ENCODE measurements at places on chromosomes 1 and 21.

DNA sequence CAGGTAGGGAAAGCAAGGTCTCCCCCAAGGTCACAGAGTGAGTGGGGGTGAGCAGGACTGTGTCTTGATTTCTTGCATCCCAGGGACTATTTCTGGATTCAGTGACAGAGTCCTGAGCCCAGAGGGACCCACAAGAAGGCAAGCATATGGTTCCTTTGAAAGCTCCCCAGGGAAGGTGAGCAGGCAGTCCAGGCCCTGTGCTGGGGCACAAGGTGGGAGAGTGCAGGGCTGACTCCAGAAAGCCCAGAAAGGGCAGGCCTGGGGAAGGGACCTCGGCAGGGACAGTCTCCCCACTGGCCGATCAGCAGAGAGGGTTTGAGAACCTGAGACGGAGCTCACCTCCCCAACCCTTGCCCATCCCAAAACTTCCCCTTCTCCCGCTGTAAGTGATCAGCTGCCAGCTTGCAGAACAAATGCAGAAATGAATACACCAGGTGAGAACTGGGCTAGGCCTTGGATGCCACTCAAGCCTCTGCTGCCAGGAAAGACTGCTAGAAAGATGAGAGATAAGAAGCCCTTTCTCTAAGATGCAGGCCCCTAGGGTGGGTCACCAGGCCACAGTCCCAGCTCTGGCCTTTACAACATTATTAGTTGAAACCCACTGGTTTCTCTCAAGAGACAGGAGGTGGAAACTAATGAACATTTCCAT lies 121.0 kb downstream of the GLIS1 start:
- no peak for DNase-seq

DNA sequence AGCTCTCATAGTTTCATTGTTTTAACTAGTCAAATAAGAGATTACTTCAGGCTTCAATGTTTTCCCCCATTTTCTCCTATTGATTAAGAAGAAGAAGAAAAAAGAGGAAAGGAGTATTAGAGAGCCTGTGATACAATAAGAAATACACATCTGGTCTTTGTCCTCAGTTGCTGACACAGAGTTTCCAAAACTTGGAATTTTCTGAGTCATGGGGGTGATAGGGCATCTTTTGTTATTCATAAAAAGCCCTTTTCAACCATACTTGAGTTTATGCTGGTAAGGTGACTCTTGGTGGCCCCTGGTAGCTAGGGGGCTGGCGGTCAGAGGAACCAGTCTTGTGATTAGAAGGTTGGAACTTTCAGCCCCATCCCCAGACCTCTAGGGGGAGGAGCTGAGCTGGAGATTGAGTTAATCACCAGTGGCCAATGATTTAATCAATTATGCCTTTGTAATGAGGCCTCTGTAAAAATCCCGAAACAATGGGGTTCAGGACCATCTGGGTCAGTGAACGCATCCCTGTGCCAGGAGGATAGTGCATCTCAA lies 28.9 kb upstream of the KLF18 start:
- DNase-seq, result no peak

DNA sequence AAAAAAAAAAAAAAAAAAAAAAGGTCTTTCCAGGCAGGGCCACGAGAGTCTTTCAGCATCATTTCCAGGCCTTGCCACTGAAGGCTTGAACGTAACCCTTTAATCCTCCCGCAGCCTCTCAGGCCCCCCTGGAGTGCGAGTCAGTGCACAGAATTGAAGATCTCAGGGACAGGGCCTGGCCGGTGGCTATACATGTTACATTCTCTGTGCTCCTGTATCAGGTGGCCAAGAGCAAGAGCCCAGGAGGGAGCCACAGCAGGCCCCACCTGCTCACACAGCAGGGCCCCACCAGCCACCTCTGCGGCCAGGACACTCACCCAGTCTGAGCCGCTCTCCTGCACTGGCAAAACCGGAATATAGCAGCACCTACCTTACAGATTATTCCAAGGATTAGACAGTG lies 34.1 kb upstream of the SLC25A33 start:
- no peak for DNase-seq

DNA sequence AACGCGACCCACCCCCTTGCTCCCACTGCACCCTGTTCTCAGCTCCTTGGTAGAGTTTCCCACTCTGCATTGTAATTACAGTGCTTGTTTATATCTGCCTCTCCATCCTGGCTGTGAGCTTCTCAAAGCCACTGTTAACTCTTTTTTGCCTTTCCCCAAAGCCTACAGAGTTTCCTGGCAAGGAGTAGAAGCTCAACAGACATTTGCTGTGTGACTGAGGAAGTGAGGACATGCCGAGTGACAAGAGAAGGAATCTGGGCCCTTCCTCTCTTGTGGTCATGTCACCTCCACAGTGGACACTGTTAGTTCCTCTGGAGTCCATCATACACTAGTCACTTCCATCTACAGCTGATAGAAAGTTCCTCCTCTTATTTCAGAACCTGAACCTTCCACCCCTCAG lies 6.1 kb upstream of the IGSF8 start:
- DNase-seq, result no peak

DNA sequence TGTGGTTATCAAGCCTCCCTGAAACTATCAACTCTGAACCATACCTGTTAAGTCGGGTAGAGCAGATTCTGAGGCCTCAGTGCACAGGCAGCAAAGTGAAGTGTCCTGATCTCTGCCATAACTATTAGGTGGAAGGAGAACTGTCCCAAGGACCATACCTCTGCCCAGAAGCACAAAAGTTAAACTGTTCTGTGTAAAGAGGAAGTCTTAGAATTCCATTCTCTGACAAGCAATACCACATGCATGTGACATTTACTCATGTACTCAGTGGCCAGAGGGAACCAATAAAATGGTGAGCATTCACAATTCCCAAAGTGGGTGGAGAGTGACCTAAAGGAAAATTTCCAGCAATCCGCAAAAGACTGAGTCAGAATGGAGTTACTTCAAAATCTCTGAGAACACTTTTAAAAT lies 61.0 kb downstream of the TOR3A start:
- peak; percentile 41 for DNase-seq

- no peak for DNase-seq
Observed at GRCh38 chr1:178594133-178594532, 81.2 kb downstream of the TEX35 start.

- no peak for DNase-seq
Observed at GRCh38 chr1:59707178-59707791, 107.5 kb upstream of the HOOK1 start.

DNA sequence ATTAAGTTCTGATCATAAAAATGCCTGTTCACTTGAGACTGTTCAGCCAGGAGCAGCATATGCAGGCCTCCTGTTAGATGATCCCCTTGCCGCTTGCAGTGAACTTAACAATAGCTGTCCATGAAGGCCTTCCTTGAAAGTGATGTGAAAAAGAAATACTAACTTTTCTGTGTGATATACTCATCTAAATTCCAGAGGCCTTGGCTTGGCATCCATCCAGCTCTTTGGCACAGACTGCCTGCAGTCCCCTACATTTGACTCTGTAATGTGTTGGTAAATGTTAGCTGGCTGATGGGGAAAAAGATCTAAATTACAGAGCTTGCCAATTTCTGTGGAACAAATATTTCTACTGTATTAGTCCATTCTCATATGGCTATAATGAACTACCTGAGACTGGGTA lies 73.7 kb downstream of the KCNK2 start:
- no peak for DNase-seq

DNA sequence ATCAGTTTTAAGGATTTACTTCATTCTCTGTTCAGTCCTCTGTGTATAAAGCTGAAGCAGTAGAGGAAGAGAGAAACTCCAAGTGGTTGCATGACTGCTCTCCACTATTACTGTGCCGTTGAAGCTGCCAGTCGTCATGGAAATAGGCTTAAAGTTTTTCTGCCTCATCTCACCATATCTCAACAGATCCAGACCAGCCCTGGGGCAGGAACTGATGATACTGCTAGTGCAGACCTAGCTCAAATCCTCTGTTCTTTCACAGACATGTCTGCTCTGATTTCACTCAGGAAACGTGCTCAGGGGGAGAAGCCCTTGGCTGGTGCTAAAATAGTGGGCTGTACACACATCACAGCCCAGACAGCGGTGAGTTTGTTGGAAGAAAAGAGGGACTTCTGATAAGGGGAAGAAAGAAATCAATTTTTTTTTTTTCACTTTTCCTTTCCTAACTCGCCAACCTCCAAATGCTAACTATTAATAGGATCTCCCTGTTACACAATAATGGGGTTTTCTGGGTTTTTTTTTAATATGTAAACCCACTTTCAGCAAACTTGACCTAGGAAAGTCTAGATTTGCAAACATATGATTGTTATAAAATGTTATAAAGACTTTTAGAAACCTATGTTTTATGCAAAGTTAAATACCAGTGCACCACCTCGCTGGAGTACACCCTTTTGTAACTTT lies 22.2 kb upstream of the STRIP1 start:
- DNase-seq, result no peak

DNA sequence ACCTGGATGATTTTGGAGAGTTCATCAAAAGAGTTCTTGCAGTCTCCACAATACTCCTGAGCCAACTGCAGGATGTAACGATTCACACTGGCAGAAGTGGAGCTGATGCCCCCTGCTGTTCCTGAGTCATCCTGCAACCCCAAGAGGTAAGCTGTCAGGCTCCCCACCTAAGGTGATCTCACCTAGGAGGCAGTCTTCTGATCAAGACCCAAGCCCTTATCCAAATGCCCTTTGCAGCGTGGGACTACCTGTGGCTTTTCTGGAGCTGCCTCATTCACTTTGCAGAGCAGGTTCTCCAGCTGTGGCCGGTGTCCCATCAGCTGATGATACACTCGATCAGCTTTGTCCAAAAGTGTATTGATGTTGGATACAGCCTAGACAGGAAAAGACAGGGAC lies 96.4 kb downstream of the UBR4 start:
- DNase-seq, result peak; percentile 63

DNA sequence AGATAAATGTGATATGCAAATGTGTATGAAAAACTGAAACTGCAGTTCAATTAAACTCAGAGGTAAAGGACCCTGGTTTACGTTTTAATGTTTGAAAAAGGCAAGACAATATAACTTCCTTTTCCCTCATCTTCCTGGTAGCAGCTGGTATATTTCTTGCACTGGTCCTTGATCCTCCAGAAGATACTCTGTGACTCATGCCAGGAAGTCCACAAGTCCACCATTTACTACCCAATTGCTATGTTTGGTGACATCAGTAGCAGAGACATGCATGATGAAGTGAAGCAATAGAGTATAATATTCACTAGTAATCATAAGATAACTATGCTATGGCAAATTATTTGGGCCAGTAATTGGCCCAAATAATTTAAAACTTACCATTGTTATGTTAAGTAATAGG lies 774.5 kb upstream of the NEGR1 start:
- DNase-seq, result no peak

GRCh38 chr1:98103617-98104285 lies 182.9 kb upstream of the DPYD start:
- DNase-seq, result peak; percentile 3

DNA sequence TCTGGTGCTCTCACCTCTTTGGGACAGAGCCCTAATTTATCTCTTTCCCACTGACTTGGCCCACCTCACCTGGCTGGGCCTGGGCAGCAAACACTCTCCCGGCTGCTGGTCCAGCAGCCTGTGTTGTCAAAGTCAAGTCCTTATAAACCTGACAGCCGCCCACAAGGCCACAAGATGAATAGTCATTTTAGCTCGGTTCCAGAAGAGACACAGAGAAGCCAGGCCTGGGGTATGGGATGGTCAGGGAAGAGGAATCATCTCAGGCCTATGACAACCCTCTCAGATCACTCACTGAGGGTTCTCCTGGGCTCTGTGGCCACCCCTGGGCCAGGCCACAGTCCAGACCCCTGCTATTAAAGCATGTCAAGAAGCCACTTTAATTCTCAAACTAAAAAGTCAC lies 158.5 kb downstream of the FOXD2 start:
- no peak for DNase-seq
